ENCODE measurements at places on chromosomes 6 and 20. TPM values are rescaled to one million over a fixed set of nuclear protein-coding genes. Genes with fewer than 3 reads are reported as not detected.

GRCh38 chr6:169884158-169884557 lies 132.7 kb downstream of the ERMARD start:
- no peaks in the 10 kb centered on the region for H3K27me3 ChIP-seq
- H3K27ac ChIP-seq = no peak overlapping the region
- H3K4me1 ChIP-seq = no peaks in the 10 kb centered on the region
- no peak overlapping the region for H3K4me3 ChIP-seq
- H3K36me3 ChIP-seq = no peaks in the 10 kb centered on the region
- DNase-seq = no peak

DNA sequence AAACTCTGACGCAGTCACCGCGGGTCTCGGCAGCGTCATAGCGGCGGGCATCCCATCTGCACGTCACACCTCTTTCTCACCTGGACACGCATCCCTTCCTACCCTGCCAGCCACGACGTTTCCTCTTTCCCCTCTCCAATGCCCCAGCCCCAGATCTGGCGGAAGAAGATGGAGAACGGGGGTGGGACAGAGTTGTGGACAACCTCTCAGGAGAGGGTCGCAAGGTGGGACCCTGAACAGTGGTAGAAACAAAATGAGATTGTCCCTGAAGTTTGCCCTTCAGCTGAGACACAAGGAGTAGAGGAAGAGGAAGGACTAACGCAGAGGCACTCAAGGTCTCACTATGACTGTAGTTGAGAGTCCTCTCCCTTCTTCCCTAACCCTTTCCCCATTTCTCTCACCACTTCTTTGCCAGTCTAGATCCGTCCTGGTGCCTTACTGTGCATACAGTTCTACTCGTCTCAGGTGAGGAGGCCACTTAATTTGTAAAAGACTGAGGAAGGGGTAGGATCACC lies 562 bp downstream of the TRIM39 start:
- H3K27me3 ChIP-seq = no peaks in the 10 kb centered on the region
- H3K27ac ChIP-seq = peak overlapping the region; percentile 92
- H3K36me3 ChIP-seq = peaks cover 16% of the 10 kb centered on the region
- H3K4me1 ChIP-seq = peaks cover 17% of the 10 kb centered on the region
- H3K4me3 ChIP-seq = peak overlapping the region; percentile 81

GRCh38 chr6:49409951-49410542 lies 53.0 kb downstream of the MMUT start:
- no peaks in the 10 kb centered on the region for H3K27me3 ChIP-seq
- H3K27ac ChIP-seq = no peak overlapping the region
- DNase-seq = peak; percentile 55
- H3K36me3 ChIP-seq = no peaks in the 10 kb centered on the region

GRCh38 chr6:79064635-79065034 lies 13.4 kb downstream of the PHIP start:
- peaks cover 8% of the 10 kb centered on the region for H3K36me3 ChIP-seq
- H3K27me3 ChIP-seq = no peaks in the 10 kb centered on the region

- H3K4me3 ChIP-seq = no peak overlapping the region
- peak; percentile 82 for DNase-seq
- peaks cover 5% of the 10 kb centered on the region for H3K36me3 ChIP-seq
Measured at GRCh38 chr20:25019381-25020155, 27.0 kb upstream of the APMAP start.

- no peak overlapping the region for H3K4me3 ChIP-seq
- no peaks in the 10 kb centered on the region for H3K4me1 ChIP-seq
- no peaks in the 10 kb centered on the region for H3K36me3 ChIP-seq
- no peaks in the 10 kb centered on the region for H3K27me3 ChIP-seq
Measured at GRCh38 chr20:58684291-58684690, 8.3 kb upstream of the NPEPL1 start.

DNA sequence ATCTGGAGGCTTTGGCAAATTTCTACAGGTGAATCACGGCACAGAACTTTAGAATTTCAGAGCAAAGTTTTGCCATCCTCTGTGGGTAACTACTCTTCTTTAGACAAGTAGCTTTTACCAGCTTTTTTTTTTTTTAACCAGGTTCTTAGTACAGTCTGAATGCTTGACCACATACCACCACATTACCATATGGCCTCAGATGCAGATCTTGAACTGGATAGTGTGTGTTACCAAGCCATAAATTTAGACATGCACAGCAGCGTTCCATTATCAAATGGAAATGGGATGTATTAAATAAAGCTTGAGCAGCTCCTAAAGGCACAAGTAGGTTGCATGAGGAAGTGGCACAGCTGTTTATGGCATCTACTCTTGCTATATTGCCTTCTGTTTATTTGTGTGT lies 38.3 kb upstream of the PRSS16 start:
- no peaks in the 10 kb centered on the region for H3K36me3 ChIP-seq
- no peak overlapping the region for H3K27ac ChIP-seq
- no peaks in the 10 kb centered on the region for H3K4me1 ChIP-seq

DNA sequence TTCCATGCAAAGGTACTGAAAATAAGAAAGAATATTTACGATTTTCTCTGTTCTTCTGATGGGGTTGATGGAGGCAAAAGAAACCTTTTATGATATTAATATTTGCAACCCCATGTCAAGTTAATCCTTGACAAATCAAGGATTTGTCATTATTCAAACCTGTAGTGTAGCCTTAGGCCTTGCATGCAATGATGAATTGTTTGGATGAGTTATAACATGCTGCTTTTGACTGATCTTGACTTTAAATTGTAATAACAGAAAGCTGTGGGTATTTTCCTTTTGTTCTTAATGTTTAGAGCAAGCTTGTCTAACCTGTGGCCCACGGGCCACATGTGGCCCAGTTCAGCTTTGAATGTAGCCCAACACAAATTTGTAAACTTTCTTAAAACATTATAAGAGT lies 13.0 kb upstream of the BAG2 start:
- no peak overlapping the region for H3K27ac ChIP-seq
- H3K4me1 ChIP-seq = no peaks in the 10 kb centered on the region
- no peak for DNase-seq
- no peak overlapping the region for H3K4me3 ChIP-seq

DNA sequence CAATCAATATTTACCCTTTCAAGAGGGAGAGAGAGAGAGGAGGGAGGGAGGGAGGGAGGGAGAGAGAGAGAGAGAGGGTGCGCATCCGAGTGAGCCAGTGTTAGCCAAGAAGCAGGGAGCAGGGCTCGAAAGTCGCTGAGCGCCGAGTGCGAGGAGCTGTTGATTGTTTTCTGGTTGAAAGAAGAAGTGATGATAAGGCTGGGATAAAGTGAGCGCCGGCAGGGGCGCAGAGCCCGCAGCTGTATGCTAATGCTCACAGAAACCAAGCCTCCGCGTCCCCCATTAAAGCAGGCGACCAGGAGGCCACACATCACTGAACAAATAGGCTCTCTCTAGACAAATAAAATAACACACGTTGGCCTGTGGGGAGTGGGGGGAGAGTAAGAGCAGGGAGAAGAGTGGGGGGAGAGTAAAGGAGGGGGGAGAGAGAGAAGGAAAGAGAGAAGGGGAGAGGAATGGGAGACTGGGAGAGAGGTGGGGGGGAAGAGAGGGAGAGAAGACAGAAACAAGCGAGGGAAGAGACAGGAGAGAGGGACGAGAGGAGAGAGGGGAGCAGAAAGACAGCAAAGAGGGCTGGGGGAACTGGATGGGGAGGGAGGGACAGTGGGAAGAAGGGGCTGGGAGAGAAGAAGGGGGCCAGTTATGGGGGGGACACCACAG lies 5.0 kb upstream of the INSM1 start:
- DNase-seq = no peak
- H3K27me3 ChIP-seq = peaks cover 33% of the 10 kb centered on the region
- no peak overlapping the region for H3K27ac ChIP-seq
- peaks cover 37% of the 10 kb centered on the region for H3K4me1 ChIP-seq
- H3K36me3 ChIP-seq = no peaks in the 10 kb centered on the region
- H3K4me3 ChIP-seq = no peak overlapping the region

GRM4 gene
- not detected for total RNA-seq

DNA sequence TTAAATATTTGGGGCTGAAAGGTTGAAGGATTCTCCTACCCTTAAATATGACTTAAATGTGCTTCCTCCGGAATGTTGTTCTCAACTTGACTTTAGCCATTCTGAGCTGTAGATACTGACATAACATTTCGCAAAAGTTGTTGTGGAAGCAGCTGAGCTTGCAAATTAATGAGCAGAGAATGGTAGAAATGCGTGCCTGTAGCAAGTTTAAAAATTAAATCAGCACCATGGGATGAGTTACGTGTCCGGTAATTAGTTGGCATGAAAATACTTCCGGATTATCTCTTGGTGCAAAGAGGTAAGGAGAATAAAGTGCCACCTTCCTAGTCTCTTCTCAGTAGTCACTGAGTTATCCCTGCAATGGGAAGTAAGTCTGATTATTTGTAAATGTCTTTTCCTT lies 23.6 kb upstream of the PBOV1 start:
- no peaks in the 10 kb centered on the region for H3K4me1 ChIP-seq
- no peaks in the 10 kb centered on the region for H3K36me3 ChIP-seq
- no peaks in the 10 kb centered on the region for H3K27me3 ChIP-seq
- no peak for DNase-seq

XRN2 gene
- total RNA-seq = 76.7 TPM

AGER gene
- 53.1 TPM for total RNA-seq

DNA sequence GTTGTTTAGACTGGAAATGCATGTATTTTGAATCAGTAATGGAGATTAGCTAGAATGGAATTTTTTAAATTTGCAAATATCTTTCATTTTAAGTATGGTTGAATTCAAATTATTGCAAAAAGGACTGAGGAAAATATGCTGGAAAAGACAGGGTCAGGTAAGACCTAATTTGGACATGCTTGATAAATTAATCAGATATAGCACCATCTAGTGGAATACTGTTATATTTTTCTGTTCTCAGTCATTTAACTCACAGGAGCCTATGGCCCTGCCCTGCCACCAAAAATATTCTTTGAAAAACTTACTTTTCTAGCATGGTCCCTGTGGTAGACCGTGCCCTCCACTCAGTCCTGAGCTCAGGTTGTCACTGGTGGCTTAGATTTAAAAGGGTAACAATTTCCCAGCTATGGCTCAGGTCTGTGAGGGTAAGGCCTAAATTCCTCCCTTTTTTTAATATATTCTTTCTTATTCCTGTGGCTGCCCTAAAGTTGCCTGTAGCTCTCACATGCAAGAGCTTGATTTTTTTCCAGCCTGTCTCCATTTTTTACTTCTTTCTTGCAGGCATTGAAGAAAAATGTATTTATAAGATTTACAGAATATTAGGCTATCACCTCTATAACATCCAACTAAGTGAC lies 25.3 kb upstream of the KIAA1586 start:
- no peaks in the 10 kb centered on the region for H3K36me3 ChIP-seq
- no peak overlapping the region for H3K27ac ChIP-seq
- no peak for DNase-seq
- H3K4me3 ChIP-seq = no peak overlapping the region
- H3K4me1 ChIP-seq = no peaks in the 10 kb centered on the region
- H3K27me3 ChIP-seq = no peaks in the 10 kb centered on the region

DNA sequence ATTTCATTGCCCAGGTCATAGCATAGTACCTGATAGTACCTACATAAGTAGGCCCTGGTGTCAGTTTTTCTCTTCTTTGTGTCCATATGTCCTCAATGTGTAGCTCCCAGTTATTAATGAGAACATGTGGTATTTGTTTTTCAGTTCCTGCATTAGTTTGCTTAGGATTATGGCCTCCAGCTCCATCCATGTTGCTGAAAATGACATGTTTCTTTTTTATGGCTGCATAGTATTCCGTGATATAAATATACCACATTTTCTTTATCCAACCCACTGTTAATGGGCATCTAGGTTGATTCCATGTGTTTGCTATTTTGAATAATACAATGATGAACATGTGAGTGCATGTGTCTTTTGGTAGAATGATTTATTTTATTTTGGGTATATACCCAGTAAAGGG lies 641.6 kb downstream of the RFPL4B start:
- no peak overlapping the region for H3K4me3 ChIP-seq
- no peak for DNase-seq
- H3K27ac ChIP-seq = no peak overlapping the region
- no peaks in the 10 kb centered on the region for H3K36me3 ChIP-seq
- no peaks in the 10 kb centered on the region for H3K4me1 ChIP-seq

GRCh38 chr20:53929974-53930650 lies 140.3 kb downstream of the BCAS1 start:
- no peak overlapping the region for H3K4me3 ChIP-seq
- H3K4me1 ChIP-seq = peaks cover 26% of the 10 kb centered on the region
- H3K27ac ChIP-seq = no peak overlapping the region
- DNase-seq = no peak
- no peaks in the 10 kb centered on the region for H3K36me3 ChIP-seq
- H3K27me3 ChIP-seq = no peaks in the 10 kb centered on the region

DNA sequence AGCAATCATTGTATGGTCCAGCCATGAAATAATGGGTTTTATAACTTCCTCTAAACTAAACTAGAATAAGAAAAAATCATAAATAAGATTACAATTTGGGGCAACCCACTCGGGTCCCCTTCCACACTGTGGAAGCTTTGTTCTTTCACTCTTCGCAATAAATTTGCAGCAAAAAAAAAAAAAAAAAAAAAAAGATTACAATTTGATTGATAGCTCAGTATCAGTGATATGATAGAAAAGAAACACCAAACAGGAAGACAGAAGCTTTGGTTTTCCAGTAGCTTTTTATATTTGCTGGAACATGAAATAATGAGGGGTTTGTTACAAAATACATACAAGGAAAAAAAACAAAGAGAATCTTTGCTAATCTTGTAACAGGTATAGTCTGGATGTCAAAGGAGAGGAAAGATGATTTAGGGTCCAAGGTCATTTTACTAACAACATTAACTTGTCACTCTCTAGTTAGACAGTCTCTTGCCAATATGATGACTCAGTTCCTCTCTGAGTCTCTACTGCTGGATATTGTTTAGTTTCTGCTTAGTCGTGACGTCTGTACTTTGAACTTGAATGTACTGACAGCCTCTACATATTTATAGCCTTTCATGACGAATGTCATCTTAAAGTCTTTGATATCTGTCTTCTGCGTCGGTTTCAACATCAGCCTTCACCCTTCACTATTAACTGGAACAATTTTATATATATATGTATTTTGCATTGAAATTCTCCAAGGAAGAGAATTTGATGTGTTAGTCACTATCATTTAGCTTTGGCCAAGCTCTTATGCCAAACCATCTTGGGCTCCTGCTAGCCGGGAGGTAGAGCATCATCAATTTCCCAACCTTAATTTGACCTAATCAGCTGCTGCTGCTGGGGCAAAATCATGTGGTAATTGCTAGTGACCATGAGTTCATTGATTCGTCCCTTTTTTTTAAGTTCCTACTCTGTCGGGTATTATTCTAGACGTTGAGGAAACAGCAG lies 213.1 kb upstream of the STXBP5 start:
- H3K27ac ChIP-seq = no peak overlapping the region
- H3K4me1 ChIP-seq = no peaks in the 10 kb centered on the region
- DNase-seq = no peak
- H3K4me3 ChIP-seq = no peak overlapping the region

SMLR1 gene
- not detected for total RNA-seq

Measured in thyroid gland (tissue), 4 donors.